Epithelial cell of proximal tubule (primary cell): ENCODE measurements at places on chromosomes 5 and 9. TPM values are rescaled to one million over a fixed set of nuclear protein-coding genes. Genes with fewer than 3 reads are reported as not detected.

PCDHGA7 gene
- total RNA-seq: 0.23 and 0.29 TPM in 2 replicates

FOXD4 gene
- 0.07 and 0.46 TPM in 2 replicates for total RNA-seq

RORB gene
- not detected in 2 replicates for total RNA-seq

SPATA9 gene
- total RNA-seq: 0.36 TPM in 1 of 2 replicates, not detected in the other

CDH9 gene
- not detected in 2 replicates for total RNA-seq

HRCT1 gene
- 0.58 TPM in 1 of 2 replicates, not detected in the other for total RNA-seq

FBP1 gene
- 1.6 and 2.9 TPM in 2 replicates for total RNA-seq

BTNL8 gene
- not detected in 2 replicates for total RNA-seq

SLC4A9 gene
- total RNA-seq: not detected in 2 replicates

CENPK gene
- total RNA-seq: 23.6 and 31.8 TPM in 2 replicates

F2RL2 gene
- 2.4 and 7.2 TPM in 2 replicates for total RNA-seq

PRRX2 gene
- 0.17 and 1.7 TPM in 2 replicates for total RNA-seq

NFIB gene
- 2.4 and 5.0 TPM in 2 replicates for total RNA-seq

KDM3B gene
- total RNA-seq: 27.6 and 40.2 TPM in 2 replicates

BAAT gene
- 0.07 TPM in 1 of 2 replicates, not detected in the other for total RNA-seq

EQTN gene
- total RNA-seq: not detected in 2 replicates

RMI1 gene
- total RNA-seq: 3.4 and 5.6 TPM in 2 replicates

CBY3 gene
- total RNA-seq: not detected in 2 replicates
